Activated CD8-positive, alpha-beta memory T cell treated with anti-CD3 and anti-CD28 coated beads for 1 hour (primary cell): ENCODE measurements at places on chromosomes 5 and 9.

DNA sequence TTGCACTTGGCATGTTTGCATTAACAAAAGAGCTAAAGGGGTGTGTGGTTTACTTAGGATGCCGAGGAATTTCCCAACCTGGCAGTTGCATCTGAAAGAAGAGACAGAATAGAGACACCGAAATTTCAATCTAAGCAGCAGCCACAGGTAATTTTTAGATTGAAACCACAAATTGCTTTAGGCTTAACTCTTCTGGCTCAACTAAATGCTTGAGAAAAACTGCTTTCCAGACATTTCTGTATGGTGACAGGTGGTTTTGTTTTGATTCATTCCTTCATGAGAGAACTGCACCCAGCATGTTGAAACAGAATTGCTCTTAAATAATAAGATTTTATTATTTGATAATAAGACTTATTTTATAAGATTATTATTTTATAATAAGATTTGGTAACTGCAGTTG is 21.5 kb downstream of the SECISBP2 start:
- DNase-seq, result no peak

- no peak for DNase-seq
Observed at GRCh38 chr5:106154280-106154716, 1516.4 kb downstream of the EFNA5 start.

DNA sequence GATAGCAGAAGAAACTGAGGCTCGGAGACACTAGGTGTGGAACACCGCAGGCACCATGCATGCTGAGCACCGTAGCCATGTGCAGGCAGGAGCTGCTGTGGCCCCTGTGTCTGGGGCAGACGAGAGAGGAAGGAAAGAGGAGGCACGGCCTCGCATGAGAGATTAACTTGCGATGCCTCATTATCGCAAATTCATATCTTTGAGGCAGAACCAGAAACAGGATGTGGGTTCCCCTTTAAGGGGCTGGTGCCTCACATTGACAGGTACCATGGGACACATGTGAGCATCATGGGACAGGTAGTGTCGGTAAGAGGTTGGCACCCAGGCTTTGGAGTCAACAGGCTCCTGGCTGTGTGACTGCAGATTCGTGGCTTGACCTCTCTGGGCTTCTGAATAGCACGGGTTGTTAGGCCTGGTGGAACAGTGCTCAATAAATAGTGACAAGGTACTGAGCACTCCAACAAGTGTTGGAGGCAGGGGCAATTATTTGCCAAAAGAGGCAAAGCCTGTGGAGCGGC is 40.8 kb downstream of the NAIF1 start:
- peak; percentile 48 for DNase-seq

DNA sequence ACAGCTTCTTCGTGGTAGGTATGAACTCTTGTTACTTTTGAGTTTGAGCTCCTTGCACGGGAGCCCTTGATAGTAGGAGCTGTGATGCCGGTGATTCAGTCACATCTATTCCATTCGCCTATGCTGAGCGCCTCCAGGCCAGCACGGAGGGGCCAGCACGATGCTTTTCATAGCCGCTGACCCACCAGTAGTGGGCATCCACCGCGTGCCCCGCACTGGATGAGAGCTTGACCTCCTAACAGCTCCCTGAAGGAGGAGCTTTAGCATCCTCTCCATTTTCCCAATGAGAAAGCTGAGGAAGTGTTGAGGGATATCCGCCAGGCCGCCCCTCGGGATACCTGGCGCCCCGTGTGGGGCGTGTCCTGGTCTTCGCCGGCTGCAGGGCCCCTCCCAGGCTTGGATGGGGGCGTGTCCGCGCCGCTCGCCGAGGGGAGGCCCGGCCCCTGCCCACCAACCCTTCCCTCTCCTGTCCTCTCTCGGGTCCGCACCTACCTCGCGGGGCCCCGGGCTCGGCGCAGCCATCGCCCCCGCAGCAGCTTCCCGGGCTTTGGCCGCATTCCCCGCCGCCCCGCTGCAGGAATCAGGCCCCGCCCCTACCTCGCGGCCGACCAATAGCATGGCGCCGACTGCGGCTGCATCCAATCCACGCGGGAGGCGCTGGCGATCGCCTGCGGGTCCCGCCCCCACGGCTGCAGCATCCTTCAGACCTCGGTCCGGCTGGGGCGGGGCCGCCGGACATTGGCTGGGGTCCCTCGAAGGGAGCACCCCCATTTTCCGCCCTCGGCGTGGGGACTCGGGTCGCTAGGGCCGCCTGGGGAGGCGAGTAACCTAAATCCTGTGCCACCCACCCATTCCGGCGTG is at the start of gene PIP5KL1:
Gene PIP5KL1, minus strand, starts transcription at position 547 of the 861 bp plus-strand sequence. Its CDS starts 25 bp downstream, at position 522.
- no peak for DNase-seq

DNA sequence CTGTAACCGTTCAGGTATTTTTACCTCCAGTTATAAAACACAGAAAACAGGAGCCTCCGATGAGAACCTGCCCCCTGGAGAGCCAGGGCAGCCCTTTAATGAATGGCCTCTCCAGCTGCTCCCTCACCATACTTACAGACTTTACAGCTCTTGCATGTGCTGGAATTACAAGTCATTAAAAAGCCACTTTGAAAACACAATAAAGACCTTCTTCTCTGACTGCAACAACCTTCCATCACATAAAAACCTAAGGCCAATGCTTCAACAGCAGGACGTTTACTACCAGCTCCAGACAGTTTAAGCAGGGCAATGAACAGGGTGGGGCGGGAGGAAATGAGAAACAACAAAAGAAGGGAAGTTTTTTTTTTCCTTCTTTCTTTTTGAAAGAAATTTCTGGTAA is 213.8 kb downstream of the MLLT3 start:
- DNase-seq, result no peak

- DNase-seq, result no peak
Observed at GRCh38 chr9:124487260-124488182, 19.7 kb downstream of the NR5A1 start.

GRCh38 chr5:66426259-66427138 is 169.7 kb upstream of the MAST4 start:
- DNase-seq, result no peak

- DNase-seq, result no peak
Observed at GRCh38 chr5:73274881-73275663, 102.1 kb downstream of the TMEM174 start.

DNA sequence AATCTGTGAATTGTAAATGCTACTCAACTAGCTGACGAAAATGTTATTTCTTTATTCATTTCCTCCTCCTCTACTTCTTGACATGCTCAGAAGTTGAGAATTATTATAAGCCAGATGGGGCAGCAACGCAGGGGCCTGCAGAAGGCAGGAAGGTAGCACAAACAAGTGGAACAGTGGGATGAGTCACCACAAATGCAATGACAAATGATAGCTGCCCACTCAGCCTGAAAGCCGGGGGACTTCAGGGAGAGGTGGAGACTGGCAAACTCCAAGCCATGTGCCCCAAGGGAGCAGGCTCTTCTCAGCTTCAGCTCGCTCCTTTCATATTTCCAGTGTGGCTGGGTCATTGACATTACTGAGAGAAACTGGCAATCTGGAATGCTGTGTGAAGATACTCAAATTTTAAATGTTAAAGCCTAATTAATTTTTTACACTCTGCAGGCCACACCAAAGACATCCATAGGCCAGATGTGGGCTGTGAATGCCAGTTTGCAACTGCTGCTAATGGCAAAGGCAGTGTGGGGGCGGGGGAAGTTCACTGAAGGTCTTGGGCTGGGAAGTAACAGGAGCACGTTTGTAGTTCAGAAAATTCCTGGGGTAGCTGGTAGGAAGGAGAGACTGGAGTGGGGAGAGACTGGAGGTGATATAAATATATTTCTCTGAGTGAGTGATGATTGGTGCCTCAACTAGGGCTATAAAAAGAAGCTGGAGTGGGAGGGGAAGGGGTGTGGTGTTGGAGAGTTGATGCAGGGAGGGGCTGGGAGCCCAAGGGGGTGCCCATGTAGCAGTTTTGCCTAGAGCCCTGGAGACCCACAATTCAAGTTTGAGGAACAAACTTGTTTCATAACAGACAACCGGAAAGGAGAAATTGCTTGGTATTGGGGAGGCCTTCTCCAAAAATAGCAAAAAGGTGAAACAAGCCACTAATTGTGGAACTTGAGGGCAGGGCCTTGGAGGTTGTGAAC is 20.8 kb upstream of the ADRB2 start:
- no peak for DNase-seq

- peak; percentile 16 for DNase-seq
Observed at GRCh38 chr9:134066913-134067851, 644 bp downstream of the BRD3 start.

DNA sequence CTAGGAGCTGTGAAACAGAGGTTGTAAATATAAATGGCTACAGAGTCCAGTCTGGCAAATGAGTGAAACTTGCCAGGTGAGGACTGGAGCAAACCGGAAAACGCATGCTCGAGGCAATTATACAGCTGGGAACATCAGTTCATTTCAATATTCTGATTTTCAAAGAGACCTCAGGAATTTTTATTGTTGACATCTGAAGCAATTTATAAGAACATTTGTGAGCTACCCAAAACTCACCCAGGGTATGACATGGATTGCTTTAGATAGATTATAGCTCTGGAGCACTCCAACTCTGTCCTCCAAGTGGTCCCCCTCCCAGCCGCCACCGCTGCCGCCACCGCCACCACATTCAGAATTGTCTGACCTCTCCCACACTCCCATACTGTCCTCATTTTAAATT is 84.6 kb upstream of the GRAMD2B start:
- DNase-seq, result no peak

GRCh38 chr5:123119334-123119986 is 30.4 kb downstream of the PRDM6 start:
- DNase-seq, result no peak
